ENCODE measurements at places on chromosomes 7 and 10. TPM values are rescaled to one million over a fixed set of nuclear protein-coding genes. Genes with fewer than 3 reads are reported as not detected.
A peak's percentile ranks its signal among the peaks of the same experiment; 100 is the strongest.

DNA sequence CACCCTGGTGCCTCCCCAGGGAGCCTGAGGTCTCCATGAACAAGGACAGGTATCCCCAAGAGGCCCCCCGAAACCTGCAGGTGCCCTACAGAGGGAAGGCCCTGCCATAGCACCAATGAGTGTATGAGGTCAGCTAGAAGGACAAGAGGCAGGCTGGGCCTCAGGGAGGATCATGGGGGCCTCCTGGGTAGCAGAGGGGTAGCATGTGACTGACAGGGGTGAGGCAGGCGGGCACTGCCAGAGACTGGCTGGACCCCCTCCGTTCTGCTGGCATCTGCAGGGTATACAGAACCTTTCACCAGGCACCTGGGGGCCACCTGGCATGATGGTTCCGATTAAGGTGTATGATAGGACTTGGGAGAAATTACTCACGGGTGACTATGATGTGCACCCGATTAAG, 79.2 kb upstream of the KCTD7 start:
- no peak for DNase-seq

DNA sequence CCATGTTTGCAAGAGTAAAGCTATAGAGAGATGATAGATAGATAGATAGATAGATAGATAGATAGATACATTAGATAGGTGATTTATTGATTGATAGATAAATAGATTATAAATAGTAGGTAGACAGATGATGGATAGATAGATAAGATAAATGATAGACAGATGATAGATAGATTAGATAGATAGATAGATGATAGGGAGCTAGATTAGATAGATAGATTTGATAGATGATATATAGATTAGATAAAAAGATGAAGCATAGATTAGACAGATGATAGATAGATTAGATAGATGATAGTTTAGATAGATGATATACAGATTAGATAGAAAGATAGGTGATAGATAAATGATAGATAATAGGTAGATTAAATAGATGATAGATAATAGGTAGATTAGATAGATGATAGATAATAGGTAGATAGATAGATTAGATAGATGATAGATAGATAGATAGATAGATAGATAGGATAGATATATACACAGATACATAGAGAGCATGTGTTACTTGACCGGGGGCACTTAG, 243.3 kb upstream of the FOXK1 start:
- DNase-seq: no peak

GRCh38 chr7:142158736-142159496, 47.4 kb downstream of the MGAM2 start:
- no peak for DNase-seq

GRCh38 chr7:123863461-123863860, 18.5 kb downstream of the HYAL4 start:
- no peak for DNase-seq

DNA sequence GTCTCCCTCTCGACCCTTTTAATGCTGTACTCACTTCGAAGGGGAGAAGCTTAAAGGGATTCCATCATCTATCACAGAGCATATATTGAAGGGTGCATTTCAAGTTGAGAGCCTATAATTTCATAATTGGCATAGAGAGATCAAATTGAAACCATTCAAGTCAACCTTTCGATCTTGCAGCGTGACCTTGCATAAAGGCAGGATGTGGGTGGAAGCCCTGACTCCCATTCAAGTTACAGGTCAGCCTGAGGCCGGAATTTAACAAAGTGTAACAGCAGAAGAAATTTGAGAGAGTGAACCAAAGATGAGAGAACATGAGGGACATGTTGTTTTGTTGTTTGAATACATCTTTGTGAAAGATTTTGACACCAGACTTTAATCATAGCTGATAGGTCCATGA, 195.3 kb upstream of the TPK1 start:
- no peak for DNase-seq

- no peak for DNase-seq
These were observed 286.3 kb downstream of the FGFR2 start for GRCh38 chr10:121311812-121312443.

DNA sequence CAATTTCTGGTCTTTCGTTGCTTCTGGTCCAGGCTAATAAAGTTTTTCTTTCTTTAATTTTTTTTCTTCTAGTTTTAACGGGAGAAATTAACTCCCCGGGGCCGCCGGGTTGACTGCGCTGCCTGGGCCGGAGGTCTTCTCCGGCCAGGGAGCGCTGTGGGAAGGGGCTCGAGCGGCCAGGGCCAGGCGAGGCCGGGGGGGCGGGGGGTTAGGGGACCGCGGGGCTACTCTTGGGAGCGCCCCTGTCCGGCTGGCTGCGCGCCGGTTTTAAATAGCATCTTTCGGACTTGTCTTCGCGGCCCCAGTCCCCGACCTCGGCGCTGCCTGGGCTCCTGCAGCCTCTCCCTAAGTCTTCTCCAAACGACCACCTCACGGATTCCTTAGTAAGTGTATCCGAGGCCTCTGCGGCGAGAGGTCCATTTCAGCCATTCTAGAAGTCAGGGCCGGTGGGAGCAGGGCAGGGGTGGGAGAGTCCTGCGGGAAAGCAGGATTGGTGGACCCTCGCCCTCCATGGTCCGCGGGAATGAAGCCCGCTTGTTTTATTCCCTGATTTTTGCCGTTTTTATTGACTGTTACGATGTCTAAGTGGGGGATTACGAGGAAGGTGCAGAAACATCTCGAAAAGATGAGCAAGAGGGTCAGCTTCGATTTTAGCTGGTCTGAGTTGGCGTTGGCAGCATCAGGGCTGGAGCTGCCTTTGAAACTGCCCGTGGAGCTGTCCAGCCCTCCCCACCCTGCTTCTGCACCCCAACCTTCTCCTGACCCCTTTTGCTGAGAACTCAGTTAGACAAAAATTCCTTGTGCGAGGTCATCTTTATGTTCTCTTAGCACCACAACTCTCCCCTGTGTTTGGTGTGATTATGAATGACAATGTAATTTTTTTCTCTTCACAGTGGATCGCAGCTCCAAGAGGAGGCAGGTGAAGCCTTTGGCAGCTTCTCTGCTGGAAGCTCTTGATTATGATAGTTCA, 555 bp downstream of the PHF14 start:
- peak; percentile 74 for DNase-seq

DNA sequence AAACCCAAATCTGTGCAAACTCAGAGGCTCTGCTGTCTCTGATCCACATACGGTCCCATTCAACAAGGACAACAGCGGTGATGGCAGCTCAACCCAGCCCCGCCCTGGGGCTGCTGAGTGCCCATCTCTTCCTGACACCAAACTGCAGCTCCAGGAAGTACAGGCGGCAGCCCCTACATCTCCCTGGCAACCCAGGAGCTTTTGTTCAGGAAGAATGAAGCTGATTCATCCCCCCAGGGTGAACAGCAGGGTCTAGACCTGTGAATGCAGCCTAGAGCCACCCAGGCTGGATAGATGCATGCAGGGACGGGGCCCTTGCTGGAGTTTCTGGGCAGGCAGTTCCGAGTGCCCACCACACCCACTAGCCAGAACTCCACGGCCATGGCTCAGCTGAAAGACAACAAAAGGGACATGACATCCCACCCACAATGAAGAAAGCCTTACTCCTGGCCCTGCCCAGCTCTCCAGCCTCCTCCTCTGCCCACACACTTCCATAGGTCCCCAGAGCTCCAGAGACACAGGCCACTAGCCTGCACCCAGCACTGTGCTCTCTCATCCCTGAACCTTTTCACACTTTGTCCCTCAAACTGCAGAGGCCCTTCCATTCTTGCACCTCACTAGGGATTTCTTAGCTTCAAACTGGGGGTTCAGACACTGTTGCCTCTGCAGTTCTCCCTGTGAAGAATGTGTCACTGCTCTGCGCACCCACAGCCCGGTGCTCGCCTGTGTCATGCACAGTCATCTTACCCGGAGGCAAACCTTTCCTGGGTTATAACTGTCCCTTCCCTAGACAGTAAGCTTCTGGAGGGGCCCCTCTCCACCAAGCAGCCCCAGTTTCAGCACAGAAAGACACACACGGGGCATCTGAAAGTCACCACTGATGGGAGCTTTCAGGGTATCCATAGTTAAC, 99.1 kb downstream of the GRID1 start:
- no peak for DNase-seq

GRCh38 chr10:132296666-132297443, 10.9 kb downstream of the STK32C start:
- peak; percentile 12 for DNase-seq

DNA sequence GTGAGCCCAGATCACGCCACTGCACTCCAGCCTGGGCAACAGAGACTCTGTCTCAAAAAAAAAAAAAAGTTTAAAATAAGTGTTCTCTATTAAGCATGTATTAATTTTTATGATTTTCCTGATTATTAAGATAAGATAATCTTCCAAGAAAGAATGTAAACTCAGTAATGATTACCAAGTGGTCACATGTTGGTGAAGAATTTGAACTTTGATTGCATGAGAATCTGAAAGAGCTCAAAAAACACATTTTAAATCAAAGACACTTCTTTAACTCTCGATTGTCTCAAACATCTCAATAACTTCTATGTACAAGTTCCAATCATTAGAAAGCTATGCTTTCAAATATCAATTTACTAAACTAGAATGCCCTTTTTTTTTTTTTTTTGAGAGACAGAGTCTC, 33.8 kb downstream of the SNX8 start:
- DNase-seq: no peak

DNA sequence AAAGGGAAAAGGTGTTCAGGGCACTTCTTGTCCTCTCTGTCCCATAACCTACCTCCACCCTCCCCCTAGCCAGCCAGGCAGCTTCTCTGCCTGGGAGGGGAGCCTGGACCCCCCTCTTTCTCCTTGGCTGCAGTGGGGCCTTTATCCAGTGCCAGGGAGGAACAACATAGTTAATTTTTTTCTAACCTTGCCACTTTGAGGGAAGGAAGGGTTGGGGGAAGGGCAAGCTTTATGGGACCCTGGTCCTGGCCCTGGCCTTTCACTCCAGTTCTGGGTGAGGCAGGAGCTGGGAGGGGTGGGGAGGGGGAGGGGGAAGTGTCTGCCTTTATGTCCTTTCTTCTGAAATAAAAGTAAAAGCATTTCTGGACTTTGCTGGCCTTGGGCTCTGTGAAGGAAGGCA, 4.5 kb downstream of the VGF start:
- DNase-seq: no peak

GRCh38 chr7:90155206-90155605, 937 bp downstream of the STEAP1 start:
- DNase-seq: no peak

The TBL2 gene
- 23.8 TPM for total RNA-seq

The GSTO2 gene
- 2.0 TPM for total RNA-seq

The AEBP1 gene
- total RNA-seq: 35.4 TPM

The IRF5 gene
- not detected for total RNA-seq

The TAF6 gene
- 63.1 TPM for total RNA-seq

The TMEM236 gene
- 0.07 TPM for total RNA-seq

The ALOX5 gene
- total RNA-seq: 8.4 TPM

The ACHE gene
- total RNA-seq: 30.0 TPM
